ENCODE measurements at places on chromosomes 4 and X. TPM values are rescaled to one million over a fixed set of nuclear protein-coding genes. Genes with fewer than 3 reads are reported as not detected.

Gene CENPVL2
- not detected for total RNA-seq

Gene BEX4
- total RNA-seq, result 12.2 TPM

Gene LRIT3
- total RNA-seq, result 0.23 TPM

Gene NAP1L2
- total RNA-seq, result 1.6 TPM

Gene GPRASP1
- 0.97 TPM for total RNA-seq

Gene GCNA
- total RNA-seq, result 2.7 TPM

Gene FAM9C
- total RNA-seq, result not detected

Gene SLC6A8
- 0.63 TPM for total RNA-seq

Gene SLC9B1
- 0.82 TPM for total RNA-seq

Gene NDNF
- 0.19 TPM for total RNA-seq

Gene TMEM187
- total RNA-seq, result 3.5 TPM

Gene KCNE5
- total RNA-seq, result 0.42 TPM

Gene BCORL1
- 11.6 TPM for total RNA-seq

Gene CXCL6
- total RNA-seq, result not detected

Gene GABRE
- not detected for total RNA-seq

Gene MFAP3L
- total RNA-seq, result 2.1 TPM

Gene WDR1
- total RNA-seq, result 413 TPM

Gene ASMT
- total RNA-seq, result 2.9 TPM

Gene PLK4
- 37.6 TPM for total RNA-seq

Gene FAM156B
- total RNA-seq, result 12.6 TPM

Gene IRF2
- 46.5 TPM for total RNA-seq

Gene ATP1B4
- not detected for total RNA-seq

Gene H2BW1
- total RNA-seq, result not detected

Gene JCHAIN
- total RNA-seq, result not detected

Gene REPS2
- total RNA-seq, result not detected

Gene SORBS2
- not detected for total RNA-seq

Gene COL25A1
- not detected for total RNA-seq

Gene GSX2
- not detected for total RNA-seq

Gene POF1B
- total RNA-seq, result not detected

Gene RBM46
- total RNA-seq, result not detected

Gene BGN
- not detected for total RNA-seq

Gene GLRA3
- not detected for total RNA-seq

Gene ANKRD50
- 0.21 TPM for total RNA-seq

Gene NHS
- 12.5 TPM for total RNA-seq

Gene BTC
- total RNA-seq, result not detected

Gene ENPEP
- not detected for total RNA-seq

Gene VCX3B
- not detected for total RNA-seq

Gene EGF
- not detected for total RNA-seq

Gene TRIM60
- not detected for total RNA-seq

Gene SERTM2
- not detected for total RNA-seq

Gene PDCL2
- total RNA-seq, result not detected

Gene NR0B1
- not detected for total RNA-seq

Gene PRSS12
- not detected for total RNA-seq

Gene GNRHR
- total RNA-seq, result not detected

Gene CBLL2
- total RNA-seq, result not detected

Gene CLNK
- total RNA-seq, result 0.13 TPM

Gene CXCL8
- 0.30 TPM for total RNA-seq

Gene EXOC1L
- total RNA-seq, result not detected
